ENCODE measurements at places on chromosomes 6 and 20.
A peak's percentile ranks its signal among the peaks of the same experiment; 100 is the strongest.

GRCh38 chr6:82248273-82248735 is 760 bp upstream of the IBTK start:
- DNase-seq = no peak

DNA sequence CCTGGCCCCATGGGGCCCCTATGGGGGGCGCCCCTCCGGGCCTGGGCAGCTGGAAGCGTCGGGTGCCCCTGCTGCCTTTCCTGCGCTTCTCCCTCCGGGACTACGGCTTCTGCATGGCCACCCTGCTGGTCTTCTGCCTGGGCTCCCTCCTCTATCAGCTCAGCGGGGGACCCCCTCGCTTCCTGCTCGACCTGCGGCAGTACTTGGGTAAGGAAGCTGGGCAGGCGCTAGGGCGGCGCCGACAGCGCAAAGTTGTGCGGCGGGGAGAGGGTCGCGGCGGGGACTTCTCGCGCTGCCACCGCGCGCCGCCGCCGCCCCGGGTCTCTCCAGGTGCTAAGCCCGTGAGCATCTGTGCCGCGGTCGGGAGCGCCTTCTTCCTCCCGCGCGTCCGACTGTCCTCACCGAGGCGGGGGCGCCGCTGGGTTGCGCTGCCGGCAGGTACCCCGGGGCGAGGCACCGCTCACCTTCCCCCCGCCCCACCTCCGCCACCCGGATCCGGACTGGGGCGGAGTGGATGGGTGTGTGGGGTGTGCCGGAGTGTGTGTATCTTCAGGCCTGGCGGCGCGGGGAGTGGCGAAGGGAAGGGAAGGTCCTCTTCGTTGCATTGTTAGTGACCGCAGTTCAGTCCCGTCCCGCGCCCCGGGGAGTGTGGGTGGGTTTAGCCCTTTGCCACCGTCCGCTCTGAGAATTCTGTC is 788 bp downstream of the UST start:
- peak; percentile 32 for DNase-seq

DNA sequence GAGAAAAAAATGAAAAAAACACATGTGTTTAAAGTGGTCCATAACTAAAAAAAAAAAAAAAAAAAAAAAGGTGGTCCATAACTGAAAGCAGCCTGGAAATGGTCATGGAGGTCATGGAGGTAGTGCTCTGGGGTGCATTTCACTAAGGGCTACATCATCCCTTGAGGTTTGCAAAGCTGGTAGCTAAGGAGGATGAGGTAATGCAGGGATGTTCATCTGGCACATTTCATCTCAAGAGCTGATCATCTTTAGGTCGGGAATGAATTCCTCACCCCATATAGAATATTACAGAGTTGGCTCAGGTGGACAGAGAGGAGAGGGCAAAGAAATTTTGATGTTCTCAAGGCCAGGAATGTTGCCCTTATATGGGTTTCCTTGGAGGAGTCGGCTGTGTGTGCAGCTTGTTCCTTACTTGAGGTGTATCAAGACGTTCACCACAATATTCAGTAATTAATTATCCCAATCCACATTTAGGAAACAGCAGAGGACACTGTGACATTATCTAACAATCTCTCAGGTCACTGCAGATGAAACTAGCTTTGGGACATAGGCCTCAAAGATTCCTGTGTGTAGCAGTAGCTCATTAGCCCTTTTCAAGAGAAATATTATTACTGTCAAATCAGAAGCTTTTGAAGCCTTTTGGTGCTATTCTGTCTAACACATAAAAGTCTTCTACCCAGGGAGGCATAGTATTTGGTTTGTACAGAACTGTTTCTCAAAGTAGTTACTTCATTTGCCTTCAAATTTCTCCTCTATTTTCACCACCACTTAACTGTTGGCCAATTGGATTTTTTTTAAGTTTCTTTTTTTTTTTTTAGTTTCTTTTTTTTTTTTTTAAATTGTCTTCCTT is 46.8 kb downstream of the CYP24A1 start:
- no peak for DNase-seq

- no peak for DNase-seq
Observed at GRCh38 chr20:57890202-57890800, 180.5 kb upstream of the PMEPA1 start.

- no peak for DNase-seq
Observed at GRCh38 chr6:88872962-88873361, 90.5 kb downstream of the RNGTT start.

GRCh38 chr20:58740356-58741308 is 48.0 kb downstream of the NPEPL1 start:
- no peak for DNase-seq
